ENCODE measurements at places on chromosomes 2 and 18.
A peak's percentile ranks its signal among the peaks of the same experiment; 100 is the strongest.

DNA sequence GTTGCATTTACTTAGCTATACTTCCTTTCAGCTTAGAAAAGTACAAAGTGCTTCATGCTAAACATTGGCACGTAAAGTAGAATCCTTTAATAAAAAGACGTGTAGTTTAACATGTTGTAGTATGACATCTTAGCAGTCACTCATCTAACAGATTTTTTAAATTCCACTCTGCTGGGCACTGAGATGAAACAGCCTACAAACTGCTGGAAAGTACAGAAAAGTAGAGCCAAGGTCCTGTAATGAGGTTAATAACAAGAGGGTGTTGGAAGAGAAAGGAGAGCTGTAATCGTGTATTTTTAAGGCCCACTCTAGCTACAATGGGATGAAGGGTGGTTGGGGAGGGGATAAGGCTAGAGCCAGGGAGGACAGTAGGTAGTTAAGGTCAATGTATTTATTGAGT lies 10.7 kb downstream of the CD8A start:
- no peak for DNase-seq

- DNase-seq = no peak
Observed at GRCh38 chr2:160310118-160310828, 110.2 kb upstream of the ITGB6 start.

DNA sequence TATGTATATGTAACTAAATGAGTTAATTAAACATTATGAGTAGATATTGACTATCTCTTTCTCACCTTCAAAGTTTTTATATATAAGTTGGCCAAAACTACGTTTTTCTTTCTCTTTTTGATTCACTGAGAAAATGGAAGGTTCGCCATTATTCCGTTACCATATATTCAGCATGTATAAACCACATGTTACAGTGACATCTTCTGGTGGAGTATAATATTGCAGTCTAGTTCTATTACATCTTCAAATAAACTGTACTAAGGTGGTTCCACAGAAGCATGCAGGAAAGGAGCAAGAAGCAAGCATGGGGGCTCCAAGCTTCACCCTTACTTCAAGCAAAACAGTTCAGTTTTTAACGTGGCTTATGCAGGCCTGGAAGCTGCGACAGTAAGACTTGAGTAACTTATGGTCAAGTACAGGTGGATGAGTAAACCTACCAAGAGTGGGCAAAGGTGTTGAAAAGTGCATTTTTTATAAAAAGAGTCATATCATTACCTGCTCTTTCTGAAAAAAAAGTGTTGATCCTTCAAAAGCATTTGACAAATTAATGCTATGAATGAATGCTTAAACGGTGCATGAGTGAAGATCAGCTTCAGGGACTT lies 129.8 kb upstream of the RAB6C start:
- DNase-seq = no peak

GRCh38 chr2:24886691-24887304 lies 33.2 kb downstream of the ADCY3 start:
- no peak for DNase-seq

DNA sequence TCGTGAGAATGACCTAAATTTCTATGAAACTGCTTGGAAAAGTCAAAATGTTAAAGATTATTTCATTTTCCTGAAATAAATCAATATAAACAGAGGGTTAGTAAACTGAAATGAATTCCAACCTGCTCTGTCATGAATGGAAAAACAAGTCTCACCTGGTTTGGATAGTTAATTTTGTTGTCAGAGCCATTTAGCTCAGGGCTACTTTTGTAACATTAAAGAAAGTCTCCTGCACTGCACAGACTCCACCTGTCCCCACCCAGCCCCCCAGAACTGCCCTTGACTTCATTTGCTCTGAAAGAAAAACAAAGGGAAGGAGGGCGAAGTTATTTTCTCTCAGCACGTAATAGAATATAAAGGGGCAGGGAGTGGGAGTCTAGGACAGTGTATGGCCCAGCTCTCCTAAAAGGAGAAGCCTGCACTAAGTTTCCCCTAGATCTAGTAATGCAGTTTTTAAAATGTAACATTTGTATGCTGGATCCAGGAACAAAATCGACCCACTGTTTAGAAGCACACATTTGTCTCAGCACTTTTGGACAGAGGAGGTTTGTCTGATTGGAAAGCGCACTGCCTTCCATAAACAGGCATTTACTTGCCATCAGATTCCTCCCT lies 54.2 kb upstream of the ACSL3 start:
- DNase-seq = no peak

DNA sequence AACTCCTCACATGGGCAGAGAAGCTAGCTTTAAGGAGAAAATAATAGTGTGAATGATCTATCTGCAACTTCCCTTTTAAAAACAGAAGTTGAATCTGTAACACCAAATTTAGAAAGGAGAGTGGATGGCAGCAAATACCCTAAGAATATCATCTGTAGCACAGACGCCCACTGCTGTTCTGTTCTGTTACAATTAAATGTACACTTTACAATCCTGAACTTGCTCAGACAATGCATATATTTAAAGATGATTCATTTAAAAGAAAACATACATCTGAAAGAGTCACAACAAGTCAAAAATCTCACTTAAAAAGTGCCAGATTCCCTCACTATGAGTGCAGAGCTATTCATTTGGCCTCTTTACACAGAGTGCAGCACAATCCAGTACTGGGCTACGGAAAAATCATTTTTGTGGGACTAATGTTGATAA lies 8.0 kb upstream of the SERTAD2 start:
- DNase-seq = no peak

- no peak for DNase-seq
Observed at GRCh38 chr18:11488175-11488574, 121.2 kb upstream of the SLC35G4 start.

- DNase-seq = no peak
Observed at GRCh38 chr2:107322416-107322815, 436.4 kb upstream of the ST6GAL2 start.

DNA sequence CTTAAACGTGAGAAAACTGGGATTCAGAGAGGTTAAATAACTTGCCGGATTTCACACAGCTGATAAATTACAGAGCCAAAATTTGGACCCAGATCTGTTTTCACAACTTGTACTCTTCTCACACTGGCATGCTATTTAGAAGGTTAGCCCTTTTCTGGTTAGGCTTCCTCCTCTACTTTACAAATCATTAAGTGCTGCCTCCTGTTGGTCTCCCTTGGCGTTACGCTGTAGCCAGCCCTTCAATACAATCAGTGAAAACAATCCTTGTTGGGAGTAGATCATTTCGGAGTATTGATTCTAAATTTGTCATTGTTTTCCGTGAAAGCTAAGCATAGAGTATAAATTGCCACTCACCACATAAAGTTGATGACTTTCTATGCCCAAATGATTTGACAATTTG lies 153.5 kb downstream of the ARHGAP15 start:
- DNase-seq = no peak

DNA sequence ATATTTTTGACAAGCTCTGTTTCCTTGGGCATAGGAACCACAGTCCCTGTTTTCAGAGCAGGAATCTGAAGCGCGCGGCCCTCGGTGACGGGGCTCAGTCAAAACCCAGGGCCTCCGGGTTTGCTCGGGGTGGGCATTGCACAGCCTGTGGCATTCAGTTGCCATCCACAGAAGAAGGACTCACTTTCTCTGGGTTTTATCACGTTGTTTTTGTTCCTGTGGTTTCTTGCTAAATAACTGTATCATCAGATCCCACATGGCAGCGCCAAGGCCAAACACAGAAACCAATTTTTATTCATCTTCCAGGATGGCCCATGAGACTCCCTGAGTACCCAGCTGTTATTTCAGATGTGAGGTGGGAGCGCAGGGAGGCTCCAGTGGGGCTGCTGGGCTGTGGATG lies 35.6 kb downstream of the SGPP2 start:
- DNase-seq = no peak

DNA sequence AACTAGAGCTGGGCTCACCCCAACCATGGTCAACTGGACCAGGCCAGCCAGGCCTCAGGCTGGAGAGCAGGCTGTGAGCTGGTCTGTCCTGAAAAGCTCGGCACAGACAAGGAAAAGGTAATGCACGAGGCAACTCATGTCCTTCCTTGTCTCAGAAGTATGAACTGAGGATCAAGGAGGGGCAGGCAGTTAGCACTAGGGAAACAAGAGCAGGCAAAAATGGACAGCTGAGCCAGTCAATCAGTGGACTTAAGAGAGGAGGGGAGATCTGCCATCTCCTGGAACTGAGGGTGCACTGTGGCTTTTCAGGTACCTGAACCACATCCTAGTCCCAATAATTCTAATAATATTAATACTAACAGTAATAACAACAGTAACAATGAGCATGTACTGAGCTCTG lies 20.6 kb upstream of the WIPF1 start:
- no peak for DNase-seq

DNA sequence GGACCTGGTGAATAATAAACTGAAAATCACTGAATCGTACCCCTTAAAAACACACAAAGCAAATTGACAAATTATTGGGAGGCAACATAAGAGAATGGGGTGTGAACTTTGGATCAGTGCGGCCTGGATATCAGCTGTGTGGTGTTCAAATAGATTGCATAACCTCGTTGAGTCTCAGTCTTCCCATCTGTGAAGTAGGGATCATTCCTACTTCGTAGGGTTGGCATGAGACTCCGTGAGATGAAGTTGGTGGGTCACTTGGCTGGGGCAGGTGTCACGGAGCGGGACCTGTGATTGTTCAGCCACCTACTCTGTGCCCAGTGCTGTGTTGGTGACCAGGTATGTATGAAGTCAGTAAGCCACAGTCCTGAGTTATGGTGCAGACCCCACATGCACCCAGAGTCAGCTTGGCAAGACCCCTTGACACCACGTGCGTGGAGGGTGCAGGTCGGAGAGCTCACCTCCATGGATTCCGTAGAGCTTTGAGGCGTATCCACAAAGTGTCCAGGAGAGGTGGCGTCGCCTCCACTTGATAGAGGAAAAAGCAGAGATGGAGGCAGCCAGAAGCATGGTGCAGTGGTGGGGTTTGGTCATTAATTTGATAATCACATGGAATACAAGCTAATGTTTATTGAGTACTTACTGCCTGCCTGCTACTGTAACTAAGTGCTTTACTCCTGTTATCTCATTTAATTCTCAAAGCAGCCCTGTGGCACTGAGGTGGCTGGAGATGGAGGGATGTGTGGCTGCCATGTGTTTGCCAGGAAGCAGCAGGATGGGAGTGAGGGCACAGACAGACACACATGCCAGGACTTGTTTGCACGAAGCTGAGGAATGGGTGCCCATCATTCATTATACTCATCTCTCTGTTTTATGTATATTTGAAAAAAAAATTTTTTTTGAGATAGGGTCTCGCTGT lies 35.8 kb downstream of the HPCAL1 start:
- peak; percentile 53 for DNase-seq

DNA sequence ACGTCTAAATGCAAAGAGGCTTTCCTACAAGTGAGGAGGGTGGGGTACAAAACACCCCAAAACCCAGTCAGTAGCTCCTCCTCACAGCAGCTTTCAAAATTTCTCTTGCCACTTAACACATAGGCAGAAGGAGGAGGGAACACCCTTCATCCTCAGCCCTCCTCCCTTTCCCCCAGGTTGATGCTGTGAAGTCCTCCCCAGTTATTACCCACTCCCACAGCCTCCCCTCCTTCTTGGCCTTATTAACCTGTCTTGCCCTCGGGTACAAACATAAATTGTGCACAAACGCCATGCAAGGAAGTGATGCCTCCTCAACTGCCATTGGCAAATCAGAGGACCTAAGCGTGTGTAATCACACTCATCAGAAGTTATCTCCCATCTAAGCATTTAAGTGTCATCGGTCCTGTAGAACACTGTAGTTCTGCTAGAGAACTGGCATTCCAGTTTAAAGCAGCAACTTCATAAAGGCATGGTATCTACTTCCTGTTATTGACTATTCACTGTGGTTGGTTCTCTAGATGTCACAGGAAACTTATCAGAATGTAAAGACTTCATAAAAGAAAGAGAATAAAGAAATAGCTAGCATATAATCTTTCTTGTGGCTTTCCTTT lies at the start of gene DSC1:
DSC1 (minus strand) TSS at position 32 of the 611 bp plus-strand sequence. CDS start 262 bp downstream, outside the sequence.
- no peak for DNase-seq

GRCh38 chr18:55031576-55031975 lies 72.3 kb upstream of the CCDC68 start:
- no peak for DNase-seq

DNA sequence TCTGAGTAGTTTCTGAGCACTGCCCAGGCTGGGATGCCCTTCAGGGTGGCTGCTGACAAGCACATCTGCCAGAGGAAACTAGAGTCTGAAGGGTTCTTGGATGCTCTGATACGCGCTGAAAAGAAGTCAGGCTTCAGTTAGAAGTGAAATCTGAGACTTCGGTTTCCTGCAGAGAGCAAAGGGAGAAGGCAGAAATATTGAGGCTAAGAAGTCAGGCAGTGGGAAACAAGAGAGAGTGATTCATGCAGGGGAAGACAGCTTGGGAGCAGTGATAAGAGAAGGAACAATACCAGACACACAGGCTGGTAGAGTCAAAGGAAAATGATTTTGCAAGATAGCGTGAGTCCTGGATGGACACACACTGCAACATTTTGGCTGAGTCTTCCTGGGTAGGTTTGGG lies 51.0 kb upstream of the BOD1L2 start:
- no peak for DNase-seq

GRCh38 chr18:4004183-4004829 lies 450.8 kb downstream of the DLGAP1 start:
- DNase-seq = no peak

DNA sequence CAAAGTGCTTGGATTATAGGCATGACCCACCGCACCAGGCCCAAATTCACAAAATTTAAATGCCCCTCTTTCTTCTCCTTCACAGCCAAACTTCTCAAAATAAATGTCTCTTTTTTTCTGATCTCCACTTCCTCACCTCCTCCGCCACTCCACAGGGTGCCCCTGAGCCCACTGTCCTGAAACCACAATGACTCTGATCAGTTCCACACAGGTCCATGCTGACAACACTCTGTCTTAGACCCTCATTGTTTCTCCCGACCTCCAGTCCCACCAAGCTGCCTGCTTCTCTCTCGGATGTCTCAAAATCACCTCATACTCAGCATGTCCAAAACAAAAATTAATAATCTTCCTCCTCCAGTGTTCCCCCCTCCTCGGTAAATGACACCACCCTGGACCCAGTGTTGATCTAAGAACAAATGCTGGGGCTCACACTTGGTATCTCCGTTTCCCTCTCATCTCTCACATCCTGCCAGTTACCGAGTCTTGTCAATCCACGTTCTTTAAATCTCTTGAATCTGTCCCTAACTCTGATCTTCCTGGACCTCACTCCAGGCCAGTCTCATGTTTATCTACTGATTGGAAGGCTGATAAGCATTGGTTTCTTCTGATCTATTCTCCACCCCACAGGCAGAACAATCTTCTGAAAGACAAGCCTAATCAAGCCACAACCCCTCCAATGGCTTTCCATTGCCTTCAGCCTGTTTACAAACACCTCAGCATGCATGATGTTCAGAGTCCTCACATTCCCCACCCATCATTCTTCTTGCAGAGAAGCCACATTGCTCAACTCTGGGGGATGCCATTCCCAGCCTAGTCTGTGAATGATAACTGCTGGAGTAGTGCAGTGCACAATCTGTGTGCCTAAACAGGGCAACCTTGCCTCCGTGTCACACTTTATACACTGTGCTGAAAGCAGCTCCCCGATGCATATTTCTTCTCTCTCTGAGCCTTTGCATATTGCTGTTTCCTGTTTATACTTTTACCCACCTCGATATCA lies 12.4 kb upstream of the ANKRD44 start:
- DNase-seq = no peak

Measured in posterior vena cava (tissue), 2 donors.